ENCODE measurements at places on chromosomes 5 and 9. TPM values are rescaled to one million over a fixed set of nuclear protein-coding genes. Genes with fewer than 3 reads are reported as not detected.

DNA sequence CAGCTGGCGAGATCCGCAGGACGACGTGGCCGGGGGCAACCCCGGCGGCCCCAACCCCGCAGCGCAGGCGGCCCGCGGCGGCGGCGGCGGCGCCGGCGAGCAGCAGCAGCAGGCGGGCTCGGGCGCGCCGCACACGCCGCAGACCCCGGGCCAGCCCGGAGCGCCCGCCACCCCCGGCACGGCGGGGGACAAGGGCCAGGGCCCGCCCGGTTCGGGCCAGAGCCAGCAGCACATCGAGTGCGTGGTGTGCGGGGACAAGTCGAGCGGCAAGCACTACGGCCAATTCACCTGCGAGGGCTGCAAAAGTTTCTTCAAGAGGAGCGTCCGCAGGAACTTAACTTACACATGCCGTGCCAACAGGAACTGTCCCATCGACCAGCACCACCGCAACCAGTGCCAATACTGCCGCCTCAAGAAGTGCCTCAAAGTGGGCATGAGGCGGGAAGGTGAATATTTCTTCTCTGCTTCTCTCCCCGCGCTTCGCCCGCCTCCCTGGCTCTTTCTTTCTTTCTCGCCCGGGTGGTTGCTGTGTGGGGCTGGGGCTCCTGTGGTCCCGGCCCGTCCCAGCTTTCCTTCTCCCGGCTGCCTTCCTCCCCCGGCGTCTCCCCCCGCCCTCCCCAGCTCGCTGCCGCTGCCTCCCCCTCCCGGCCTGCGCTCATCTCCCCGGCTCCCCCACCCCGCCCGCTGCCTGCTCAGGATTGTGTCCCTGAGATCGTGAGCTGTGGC lies 2.2 kb downstream of the NR2F1 start:
- DNase-seq: no peak

The SPOCK1 gene
- 28.6 TPM for total RNA-seq

The CSF2 gene
- total RNA-seq: not detected

- DNase-seq: no peak
These were observed 45.0 kb upstream of the ACO1 start for GRCh38 chr9:32339424-32339823.

The HTR4 gene
- total RNA-seq: 0.99 TPM

DNA sequence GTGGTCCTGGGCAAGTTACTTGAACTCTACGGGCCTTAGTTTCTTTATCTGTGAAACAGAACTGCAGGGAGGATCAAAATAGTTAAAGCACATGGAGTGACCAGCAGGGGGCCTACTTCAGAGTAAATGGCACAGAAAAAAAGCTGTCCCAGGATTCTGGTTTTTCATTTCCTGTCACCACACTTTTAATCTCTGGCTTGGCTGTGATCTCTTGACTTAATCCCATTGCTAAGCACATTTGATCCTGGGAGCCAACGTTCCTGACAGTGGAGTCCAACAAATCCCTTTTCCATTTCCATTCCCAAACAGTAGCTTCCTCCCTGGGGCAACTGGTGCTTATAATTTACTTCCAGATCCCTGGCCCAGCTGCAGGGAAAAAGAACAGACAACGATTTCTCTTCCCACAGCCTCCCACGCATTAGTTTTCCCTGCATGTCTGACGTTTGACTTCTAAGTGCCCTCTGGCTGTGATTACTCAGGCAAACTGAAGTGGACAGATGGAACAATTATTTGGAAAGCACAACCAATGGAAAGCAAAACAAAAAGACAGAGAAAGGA lies 136.5 kb upstream of the STK32A start:
- DNase-seq: no peak

The GABRA1 gene
- total RNA-seq: not detected

GRCh38 chr5:141010047-141010793 lies 41.0 kb upstream of the PCDHB1 start:
- DNase-seq: no peak
